Stimulated activated CD8-positive, alpha-beta memory T cell treated with anti-CD3 and anti-CD28 coated beads, Interleukin-4, amount 100 ng/mL, for 4 hours (primary cell): ENCODE measurements at places on chromosomes 6 and 20.

GRCh38 chr20:37194621-37195417 lies 15.5 kb upstream of the MROH8 start:
- DNase-seq = no peak

DNA sequence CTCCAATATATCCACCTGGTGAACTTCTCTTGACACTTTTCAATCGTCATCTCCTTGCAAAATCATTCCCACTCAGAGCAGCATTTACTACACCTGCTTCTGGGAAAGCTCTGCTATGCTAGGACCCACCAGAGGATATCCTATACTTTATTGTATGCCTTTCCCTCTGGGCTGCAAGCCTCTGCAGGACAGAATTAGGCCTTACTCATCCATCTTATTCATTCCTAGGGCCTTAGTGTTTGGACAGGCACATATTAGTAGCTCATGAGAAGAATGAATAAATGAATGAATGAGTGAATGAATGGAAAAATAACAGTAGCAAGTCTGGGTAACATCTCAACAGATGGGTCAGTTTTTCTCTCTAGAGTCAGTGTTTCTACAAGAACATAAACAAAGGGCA lies 216.1 kb downstream of the MAFB start:
- DNase-seq = no peak

- DNase-seq = peak; percentile 9
Observed at GRCh38 chr6:87436435-87436834, 28.7 kb downstream of the CFAP206 start.

DNA sequence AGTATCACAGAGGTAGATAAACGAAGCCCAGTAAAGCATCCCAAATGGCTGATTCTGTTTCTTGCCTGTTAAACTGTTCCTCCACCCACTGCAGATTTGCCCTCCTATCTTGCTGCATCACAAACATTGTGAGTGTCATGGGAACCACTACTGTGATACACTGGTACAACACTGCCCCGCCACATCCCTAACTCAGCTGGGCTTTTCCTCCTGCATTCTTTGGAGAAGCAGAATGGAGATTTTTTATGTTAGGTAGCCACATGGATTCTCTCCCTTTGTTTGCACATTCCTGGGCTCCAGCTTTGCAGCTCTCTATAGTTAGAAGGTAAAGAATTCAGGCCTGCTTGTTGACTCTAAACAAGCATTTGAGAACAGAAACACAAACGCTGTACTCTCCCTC lies 234.1 kb downstream of the TMEM242 start:
- no peak for DNase-seq

- DNase-seq = no peak
Observed at GRCh38 chr6:113246186-113246585, 611.0 kb upstream of the MARCKS start.

GRCh38 chr6:100810015-100810414 lies 71.1 kb downstream of the ASCC3 start:
- DNase-seq = no peak

DNA sequence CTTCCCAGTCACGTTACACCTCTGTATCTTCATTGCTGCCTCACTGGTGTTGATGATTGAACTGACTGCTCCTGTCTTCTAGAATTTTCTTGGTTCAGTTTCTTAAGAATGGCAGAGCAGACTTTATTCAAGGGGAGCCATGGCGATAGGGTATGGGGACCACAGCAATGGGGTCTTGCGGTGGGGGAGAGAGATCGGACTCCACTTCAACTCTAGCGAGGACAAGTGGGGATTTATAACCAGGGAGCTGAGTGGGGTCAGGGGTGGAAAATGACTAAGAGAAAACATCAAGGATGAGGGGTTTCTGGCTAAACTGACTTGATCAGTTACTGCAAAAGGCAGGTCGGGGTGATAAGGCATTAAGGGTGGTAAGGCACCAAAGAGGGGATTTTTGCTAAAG lies 156.4 kb downstream of the CD83 start:
- DNase-seq = no peak

DNA sequence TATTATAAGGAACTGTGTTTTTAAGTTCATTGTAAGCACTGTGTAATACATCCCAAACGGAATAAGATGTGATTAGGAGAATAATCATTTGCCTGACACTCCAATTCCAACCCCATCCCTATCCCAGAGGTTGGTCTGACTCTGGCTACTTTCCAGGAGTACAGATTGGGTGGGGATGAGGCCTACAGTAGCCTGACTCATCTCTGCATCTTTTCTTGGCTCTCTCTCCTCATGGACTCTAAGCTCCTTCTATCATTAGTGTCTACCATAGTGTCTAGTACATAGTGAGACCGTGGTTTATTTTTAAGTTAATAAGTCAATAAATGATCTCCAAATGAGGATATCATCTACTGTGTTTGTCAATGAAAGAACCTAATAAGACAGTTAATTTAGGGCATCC lies 92.2 kb upstream of the CNKSR3 start:
- no peak for DNase-seq

DNA sequence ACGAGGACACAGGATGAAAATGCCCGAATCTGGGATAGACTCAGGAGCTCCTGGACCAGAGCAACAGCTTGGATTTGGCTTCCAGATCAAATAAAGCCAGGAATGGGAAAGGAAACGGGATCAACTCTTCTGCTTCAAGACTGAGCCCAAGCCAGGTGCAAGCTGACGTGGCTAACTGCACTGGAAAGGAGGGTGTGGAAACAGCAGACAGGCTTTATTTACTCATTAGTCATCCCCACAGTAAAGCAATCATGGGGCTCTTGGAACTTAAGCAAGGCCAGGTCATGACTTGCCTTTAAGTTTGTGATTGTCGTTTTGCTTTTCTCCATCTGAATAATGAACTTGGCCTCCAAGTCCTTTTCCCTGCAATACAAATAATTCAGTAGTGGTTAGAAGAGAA lies 45.2 kb downstream of the KIF16B start:
- no peak for DNase-seq

- DNase-seq = no peak
Observed at GRCh38 chr20:2405693-2406065, 25.0 kb downstream of the TGM6 start.

GRCh38 chr6:16441262-16441661 lies 202.9 kb downstream of the GMPR start:
- DNase-seq = no peak

DNA sequence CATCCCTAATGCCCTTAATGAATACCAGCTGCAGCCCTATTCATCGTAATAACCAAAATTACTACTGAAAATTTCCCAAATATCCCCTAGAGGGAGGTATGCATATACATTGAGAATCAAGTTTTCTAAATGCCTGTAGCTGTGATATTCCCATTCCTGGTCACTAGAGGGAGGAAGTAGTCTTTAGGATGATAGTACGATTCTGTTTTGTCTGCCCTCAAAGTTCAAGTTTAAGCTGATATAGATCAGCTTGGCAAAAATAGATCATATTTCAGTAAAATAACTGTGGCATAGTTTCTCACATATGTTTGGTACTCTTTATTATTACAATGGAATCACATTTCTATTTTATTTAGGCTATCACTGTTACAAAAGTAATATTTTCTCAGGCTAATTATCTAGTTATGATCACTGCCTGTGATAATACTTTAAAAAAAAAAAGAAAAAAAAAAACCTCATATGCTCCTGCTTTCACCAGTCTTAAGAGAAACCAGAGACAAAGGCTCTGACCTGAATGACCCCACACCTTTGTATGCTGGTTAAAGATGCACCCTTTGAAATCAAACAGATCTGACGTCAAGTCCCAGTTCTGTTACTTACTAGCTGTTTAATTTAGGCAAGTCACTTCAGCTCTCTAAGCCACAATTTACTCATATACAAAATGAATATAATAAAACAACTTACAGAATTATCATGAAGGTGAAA lies 11.0 kb downstream of the TSPYL1 start:
- DNase-seq = no peak

GRCh38 chr20:2814587-2815051 lies at the start of gene C20orf141:
Gene C20orf141, plus strand, starts transcription at chr20:2814987. Its CDS starts 198 bp downstream, at chr20:2815185.
- no peak for DNase-seq
